ENCODE measurements at places on chromosomes 6 and 20.

DNA sequence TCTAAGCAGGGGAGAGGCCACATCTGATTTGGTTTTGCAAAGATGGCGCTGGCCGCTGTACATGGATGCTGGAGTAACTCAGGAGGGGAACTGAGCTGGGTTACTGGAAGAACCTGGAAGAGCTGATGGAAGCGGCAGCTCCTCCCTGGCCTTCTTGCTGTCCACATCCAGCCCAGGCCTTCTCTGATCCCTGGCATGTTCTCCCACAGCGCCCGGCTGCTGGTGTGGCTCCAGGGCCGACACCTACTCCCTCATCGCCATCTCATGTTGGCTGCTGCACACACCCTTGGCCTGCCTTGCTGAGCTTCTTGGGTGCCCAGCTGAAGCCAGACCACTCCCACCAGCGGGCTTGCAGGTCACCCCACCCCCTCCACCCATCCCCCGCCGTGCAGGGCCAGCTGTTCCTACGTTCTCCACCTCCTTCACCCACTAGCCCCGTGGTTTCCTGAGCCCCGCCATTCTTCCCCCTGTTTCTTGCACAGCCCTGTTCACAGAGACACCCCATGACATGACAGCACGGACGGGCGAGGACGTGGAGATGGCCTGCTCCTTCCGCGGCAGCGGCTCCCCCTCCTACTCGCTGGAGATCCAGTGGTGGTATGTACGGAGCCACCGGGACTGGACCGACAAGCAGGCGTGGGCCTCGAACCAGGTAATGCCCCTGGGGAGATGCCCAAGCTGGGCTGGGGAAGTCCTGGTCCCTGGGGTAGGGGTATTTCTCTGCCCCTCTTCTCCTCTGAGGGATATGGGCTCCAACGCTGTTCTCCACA lies 28.4 kb downstream of the VSTM2L start:
- no peak for DNase-seq

- no peak for DNase-seq
Observed at GRCh38 chr6:70072540-70073179, 206.3 kb downstream of the COL19A1 start.

DNA sequence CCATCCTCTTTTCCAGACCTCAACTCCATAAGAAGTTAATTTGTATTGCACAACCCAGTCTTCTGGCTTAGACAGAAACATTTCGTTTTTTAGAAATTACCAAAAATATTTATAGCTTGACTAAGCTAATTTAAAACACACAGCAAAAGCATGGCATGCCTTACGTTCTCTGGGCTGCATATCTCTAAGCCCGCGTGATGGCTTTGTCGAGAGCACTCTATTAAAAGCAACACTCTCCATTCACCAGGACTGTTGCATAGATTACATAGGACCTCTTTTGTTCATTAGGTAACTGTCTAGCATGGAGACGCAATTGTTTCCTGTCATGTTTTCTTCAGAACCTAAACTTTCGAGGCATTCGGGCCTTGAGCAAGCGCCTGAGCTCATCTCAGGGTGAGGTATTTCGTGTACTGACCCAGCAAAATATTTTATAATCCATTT lies 104.5 kb downstream of the IBTK start:
- DNase-seq, result no peak

- no peak for DNase-seq
Observed at GRCh38 chr6:83474309-83474708, 38.0 kb upstream of the PRSS35 start.

- DNase-seq, result no peak
Observed at GRCh38 chr6:15690510-15690909, 27.7 kb upstream of the DTNBP1 start.

DNA sequence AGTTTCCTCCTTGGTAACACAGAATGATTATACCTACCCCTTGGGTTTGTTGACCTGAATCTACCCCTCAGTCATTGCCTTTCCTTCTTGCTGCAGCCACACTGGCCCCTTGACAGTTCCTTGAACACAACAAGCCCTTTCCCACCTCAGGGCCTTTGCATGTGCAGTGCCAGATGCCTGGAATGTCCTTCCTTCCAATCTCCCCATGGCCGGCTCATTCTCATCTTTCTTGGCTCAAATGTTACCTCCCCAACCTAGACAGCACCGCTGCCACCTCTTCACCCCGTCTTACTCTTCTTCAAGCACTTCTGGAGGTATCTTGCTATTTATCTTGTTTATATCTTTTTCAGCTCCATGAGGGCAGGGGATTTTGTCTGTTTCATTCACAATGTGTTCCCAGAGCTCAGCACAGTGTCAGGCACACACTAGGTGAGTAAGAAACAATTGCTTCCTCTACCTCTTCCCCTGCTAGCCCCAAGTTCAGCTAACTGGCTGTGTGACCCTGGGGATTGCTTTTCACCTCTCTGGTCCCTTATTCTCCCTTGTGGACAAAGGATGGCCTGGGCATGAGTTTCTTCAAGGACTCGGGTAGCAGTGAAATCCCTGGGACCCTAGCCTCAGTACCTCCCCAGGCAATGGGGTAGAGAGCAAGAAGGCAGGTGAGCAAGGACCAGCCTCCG lies 121.5 kb downstream of the CEBPB start:
- no peak for DNase-seq

GRCh38 chr6:108163267-108163643 lies 2.6 kb upstream of the NR2E1 start:
- no peak for DNase-seq

DNA sequence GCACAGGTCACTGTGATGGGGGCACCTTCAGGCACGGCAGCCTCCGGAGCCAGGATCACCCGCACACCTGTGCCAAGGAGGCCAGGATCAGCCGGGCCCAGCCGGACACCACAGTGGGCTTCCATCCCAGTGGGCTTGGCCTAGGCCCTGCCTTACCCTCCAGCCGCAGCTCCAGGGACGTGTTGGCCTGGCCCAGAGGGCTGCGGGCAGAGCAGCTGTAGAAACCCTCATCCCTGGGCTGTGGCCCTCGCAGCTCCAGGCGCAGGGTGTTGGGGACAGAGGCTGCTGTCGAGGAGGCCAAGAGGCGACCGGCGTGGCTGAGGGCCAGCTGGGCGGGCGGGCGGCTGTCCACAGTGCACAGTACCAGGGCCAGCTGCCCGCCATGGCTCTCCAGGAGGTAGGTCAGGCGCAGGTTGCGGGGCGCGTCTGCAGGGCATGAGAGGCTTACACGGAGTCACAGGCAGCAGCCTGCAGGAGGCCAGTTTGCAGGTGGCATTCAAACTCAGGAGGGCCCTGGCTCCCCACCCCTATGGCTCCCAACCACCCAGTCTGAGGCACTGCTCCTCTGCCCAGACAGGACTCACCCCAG lies 11.0 kb upstream of the ADAM33 start:
- no peak for DNase-seq

DNA sequence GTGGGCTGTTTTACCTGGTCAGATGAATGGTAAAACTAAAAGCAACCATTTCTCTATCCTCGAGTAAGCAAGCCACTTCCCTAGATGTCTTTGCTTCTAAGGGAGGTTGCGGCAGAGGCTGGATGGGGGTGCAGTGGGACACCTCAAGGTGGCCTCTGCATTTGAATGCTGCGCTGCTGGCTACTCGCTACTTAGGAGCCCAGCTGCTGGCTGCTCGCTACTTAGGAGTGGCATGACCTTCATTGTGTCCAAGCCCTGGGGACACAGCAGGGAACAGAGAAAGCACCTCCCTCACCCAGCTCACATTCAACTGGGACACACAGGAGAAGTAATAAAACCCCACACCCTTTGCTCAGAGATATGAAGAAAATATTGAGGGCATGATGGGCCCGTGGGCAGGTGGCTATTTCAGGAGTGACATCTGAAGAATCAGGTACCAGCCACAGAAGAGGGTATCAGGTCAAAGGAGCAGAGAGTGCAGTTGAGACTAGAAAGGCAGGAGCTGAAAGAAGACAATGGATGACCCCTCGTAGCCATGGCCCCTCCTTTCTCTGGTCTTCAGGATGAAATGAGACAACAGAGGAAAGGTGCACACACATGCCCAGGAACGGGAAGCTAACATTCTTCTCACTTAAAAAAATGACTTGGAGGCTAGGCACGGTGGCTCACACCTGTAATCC lies 149.4 kb downstream of the ZMYND8 start:
- no peak for DNase-seq

DNA sequence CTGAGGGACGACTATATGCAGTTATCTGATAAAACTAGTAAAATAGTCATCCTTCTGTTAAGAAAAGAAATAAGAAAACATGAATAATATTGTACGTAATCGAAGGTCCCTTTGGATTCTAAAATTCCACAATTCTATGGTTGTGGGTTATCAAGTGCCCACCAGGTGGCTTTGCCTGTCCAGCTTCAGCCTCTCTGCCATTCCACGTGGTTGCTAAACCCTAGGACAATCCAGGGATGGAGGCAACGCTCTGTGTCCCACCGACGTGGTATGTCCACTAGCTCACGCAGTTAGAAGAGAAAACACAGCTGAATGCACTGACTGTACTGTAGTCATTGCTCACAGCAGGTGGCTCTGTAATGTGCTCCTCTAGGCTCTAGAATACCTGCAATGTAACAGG lies 349.3 kb downstream of the FARS2 start:
- no peak for DNase-seq

DNA sequence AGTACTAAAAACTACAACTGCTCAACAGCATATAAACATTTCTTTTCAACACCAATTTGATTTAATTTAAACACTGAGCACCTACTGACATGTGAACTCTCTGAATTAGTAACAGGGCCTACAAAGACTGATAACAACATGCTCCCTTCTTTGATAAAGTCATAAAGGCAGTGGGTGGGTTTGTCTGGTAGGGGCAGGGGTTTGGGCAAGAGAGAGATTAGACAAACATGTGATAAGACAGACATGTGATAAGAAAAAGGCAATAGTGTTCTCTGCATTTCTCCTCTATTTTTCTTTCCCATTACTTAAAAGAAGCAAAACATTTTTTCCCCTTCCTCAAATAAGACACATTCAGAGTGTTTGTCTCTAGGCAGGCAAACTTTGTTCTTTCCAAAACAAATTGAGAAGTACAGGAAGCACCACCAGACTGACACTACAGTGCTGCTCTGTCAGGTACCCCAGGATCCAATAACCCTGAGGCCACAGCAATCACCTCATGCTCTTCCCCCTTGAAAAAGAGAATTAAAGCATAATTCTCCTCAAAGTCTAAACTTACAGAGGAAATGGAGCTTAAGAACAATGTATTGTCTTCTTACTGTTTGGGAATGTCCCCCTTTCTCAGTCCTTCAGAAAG lies 11.9 kb downstream of the C6orf52 start:
- no peak for DNase-seq

DNA sequence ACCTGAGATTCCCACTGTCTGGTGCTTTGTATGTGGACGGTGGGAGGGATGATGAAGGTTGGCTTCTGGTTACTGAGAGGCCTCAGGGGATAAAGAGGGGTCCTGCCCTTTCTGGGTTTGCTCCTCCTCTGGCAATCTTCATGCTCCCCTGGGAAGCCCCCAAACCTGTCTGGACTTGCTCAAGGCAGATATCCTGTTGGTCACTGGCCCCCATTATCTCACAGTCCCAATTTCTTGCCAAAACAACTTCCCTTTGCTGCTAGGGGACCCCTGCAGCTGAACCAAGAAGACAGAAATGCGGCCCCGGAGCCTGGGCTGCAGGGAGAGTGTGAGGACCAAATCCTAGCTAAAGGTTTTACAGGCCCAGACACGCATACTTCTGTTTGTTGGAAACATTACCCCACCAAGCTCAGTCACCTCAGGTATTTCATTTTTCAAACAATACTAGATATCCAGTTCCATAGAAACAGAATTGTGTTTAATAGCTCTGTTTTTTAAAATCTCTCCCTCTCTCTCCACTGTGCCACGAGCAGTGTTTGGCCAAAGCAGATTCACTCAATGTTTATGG lies 63.4 kb upstream of the MRPS10 start:
- no peak for DNase-seq

DNA sequence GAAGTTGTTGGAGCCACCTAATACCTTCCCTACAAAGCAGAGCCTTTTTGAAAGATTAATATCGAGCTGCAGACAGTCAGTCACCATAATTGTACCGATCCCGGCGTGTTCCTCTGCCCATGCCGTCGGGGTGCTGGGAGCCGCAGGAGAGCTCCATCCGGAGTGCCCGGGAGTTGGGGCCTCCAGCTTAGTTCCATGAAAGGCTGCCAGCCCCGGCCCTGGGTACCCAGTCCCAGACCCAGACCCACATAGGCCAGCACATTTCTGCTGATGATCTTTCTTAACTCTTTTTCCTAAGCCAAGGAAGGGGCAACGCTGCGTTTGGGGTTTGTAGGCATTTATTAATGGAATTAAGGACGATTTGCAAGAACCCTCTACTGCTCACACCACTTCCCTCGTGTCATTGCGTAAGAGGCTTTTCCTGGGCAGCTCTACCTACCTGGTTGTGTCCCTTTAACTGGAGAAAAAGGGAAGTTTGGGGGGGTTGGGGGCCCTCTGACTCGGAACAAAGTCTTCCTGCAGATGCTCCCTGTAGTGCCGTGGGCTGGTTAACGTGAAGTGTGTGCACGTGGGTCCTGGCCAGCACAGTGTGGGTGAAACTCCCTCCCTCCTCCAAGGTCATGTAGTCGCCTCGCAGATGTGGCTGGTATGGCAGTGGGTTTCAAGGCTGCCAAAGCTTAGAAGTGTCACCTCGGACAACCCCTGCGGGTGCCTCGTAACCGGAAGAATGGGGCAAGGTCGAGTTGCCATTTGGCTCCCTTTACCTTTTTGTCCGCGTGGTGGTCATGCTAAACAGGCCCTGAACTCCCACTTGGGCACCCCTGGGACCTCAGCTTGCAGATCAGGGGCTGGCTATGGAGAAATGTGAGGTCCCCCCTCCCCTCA lies 54.3 kb upstream of the APCDD1L start:
- no peak for DNase-seq

DNA sequence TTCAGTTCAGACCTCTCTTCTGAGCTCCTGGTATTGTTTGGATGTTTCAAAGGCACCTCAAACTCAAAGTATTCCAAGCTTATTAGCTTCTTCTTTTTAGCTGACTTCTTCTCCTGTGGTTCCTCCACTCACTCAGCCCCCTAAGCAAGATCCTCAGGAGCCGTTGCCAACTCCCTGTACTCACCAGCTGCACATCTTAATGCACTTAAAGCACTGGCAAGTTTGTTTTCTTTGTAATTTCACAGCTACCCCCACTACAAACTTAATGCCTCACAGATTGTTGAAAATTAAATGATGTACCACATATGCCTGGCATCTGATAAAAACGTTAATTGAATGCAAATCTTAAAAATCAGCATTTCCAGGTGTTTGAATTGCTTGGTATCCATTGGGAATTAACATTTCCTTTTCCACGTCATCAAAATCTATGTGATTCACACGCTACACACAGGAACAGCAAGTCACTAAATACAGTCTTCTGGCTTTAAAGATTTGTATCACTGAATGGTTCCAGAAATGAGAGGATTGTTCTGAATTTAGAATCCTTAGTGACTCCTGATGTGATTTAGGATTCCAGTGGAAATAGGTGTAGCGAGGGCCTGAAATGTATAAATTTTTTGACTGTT lies 24.5 kb downstream of the CALHM6 start:
- DNase-seq, result no peak

GRCh38 chr6:144215402-144215931 lies 65.2 kb downstream of the STX11 start:
- DNase-seq, result no peak
